CD4-positive, alpha-beta T cell treated with Interleukin-6 at 100 ng/mL for 8 hours (primary cell): ENCODE measurements at places on chromosomes 7 and 10.

GRCh38 chr7:229184-229964 is 37.0 kb downstream of the FAM20C start:
- no peak for DNase-seq

GRCh38 chr10:77941790-77942189 is 15.2 kb upstream of the DLG5 start:
- no peak for DNase-seq

GRCh38 chr7:118511146-118511545 is 286.6 kb downstream of the ANKRD7 start:
- DNase-seq: no peak

DNA sequence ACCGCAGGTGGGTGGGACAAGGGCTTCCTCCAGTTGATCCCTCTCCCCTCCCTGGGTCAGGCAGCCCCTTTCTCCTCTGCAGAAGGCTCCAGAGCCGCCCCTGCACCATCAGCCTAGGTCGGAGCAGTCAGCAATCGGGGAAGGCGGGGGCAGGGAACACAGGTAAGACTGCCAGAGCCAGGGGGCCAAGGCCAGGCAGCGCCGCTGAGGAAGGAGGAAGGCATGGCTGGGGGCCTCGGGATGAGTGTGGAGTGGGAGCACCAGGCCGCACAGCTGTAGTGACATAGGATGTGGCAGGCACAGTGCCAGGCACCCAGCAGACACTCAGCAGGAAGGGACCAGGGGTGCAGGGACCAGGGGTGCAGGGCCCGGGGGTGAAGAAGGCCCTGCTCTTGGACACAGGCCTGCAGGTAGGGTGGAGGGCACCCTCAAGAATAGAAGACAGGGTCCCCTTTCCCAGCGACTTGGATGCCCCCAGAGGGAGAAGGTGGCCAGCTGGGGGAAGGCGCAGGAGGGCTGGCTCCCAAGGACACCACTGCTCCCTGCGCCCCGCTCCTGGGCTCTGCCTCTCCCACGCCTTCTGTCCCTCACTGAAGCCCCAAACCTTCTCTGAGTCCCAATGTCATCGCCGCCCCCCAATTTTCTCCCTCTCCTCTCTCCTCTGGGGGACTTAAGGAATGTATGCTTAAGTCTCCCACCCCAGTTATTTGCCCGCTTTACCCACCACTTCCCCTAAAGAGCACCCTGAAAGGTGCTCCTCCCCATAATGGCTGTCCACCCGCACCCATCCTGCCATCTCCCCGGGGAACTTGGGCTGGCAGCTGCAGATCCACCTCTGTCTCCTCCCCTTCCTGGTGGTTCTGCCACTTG is 38.5 kb downstream of the CAMK2B start:
- DNase-seq: no peak

DNA sequence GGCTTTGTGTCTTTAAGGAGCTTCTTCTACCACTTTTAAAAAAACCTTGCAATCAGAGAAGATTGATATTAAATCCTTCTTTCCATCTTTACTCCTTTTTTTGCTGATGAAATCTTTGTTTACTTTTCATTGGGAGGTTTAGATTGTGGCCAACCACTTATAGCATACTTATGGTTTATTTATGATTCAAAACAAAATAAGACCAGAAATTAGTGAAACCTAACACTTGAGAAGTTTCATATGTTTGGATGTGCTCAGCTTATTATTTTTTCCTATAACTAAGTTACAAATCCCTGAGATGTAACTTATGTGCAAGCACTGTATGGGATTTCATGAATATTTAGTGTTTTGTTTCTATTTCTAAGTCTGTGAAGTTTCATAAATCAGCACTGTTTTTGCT is 13.5 kb upstream of the PRPS1L1 start:
- no peak for DNase-seq

- DNase-seq: no peak
Observed at GRCh38 chr7:120404042-120404441, 131.1 kb downstream of the KCND2 start.

GRCh38 chr10:133135116-133135465 is 24.9 kb upstream of the KNDC1 start:
- no peak for DNase-seq

- DNase-seq: no peak
Observed at GRCh38 chr7:45718464-45719330, 144.5 kb downstream of the ADCY1 start.

GRCh38 chr10:59268460-59268859 is 92.0 kb downstream of the PHYHIPL start:
- no peak for DNase-seq

DNA sequence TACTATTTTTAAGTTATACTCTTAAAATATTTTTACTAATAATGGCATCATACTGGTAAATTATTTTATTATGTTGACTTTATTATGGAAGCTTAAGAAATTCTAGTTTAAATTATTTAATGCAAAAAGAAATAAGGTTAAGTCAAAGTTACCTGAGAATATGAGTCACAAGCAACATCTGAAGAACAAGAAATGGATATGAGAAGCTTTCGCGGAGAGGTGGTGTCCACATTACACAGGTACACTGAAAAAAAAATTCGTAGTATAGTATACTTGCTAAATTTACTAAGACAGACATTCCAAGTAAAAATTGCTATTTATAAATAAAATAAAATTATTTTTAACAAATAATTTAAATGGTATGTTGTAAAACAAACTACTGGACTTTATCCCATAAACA is 143.8 kb downstream of the AVL9 start:
- no peak for DNase-seq

GRCh38 chr7:92276460-92276864 is 30.7 kb downstream of the ANKIB1 start:
- no peak for DNase-seq

DNA sequence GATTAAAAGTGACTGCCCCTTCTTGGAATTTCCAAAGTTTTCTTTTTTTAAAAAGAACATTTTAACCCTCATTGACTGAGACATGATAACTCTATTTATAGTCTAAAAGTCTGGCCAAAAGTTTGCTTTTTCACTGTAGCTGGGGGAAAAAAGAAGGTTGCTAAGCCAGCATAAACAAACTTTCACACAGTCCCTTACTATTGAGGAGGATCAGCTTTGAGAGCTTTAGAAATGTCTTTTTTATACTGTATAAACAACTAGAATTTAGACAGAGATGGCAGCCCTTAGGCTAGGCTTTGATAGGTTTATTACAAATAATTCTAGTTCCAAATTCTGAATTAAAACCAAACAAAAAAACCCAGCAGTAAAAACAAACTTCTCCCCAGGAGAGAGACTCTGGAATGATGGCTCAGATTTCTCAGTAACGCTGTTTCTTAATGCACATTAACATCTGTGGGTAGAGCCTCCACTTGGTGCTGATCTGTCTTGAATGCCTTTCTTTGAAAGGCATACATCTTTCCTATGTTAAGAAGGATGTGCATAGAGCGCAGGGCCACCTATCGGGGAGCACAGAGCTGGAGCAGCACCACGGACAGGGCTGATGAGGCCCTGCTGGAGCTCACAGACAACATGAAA is 100.9 kb upstream of the PDLIM1 start:
- DNase-seq: no peak

DNA sequence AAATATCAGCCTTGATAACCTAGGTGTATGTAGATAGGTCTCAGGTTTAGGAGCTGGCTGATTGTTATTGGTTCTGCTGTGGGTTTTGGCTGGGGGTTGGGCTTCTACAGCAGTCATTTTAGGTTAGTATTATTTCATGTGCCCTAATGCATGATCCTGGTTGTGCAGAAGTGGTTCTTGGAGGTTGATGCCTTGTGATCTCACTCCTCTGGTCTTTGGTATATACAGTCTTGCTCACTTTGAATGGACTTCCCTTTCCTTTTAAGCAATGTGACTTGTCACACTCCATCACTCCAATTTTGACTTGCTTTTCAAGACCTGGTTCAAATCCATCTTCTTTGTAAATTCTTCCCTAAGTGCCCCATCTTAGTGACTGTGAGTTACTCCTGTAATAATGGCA is 188.9 kb downstream of the LRMDA start:
- no peak for DNase-seq

GRCh38 chr7:67870396-67870795 is 873.8 kb downstream of the TYW1 start:
- DNase-seq: no peak

DNA sequence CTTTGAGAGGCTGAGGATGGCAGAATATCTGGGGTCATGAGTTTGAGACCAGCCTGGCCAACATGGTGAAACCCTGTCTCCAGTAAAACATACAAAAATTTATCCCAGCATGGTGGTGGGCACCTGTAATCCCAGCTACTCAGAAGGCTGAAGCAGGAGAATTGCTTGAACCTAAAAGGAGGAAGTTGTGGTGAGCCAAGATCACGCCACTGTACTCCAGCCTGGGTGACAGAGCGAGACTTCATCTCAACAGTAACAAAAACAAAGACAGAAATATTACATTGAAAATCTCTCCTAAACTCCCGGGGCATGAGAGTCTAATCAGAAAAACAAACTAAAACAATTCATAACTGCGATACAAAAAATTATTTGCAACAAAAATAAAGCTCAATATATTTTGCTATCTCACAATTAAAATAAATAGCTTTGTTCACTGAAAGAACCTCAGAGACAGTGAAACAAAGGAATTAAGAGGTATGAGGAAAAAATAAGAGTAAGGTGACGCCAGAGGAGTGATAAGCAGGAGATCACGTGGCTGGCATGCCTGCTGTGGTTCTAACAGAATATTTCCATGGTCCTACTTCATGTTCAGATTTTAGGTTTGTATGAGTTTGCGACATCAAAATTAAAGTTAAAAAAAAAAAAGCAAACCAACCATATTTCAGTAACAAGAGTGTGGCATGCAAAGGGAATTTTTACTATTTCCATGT is 527.7 kb upstream of the POM121L12 start:
- DNase-seq: no peak

GRCh38 chr10:70747192-70747965 is 37.8 kb downstream of the TBATA start:
- DNase-seq: no peak

- peak; percentile 55 for DNase-seq
Observed at GRCh38 chr7:140673063-140673773, 473 bp downstream of the ADCK2 start.

DNA sequence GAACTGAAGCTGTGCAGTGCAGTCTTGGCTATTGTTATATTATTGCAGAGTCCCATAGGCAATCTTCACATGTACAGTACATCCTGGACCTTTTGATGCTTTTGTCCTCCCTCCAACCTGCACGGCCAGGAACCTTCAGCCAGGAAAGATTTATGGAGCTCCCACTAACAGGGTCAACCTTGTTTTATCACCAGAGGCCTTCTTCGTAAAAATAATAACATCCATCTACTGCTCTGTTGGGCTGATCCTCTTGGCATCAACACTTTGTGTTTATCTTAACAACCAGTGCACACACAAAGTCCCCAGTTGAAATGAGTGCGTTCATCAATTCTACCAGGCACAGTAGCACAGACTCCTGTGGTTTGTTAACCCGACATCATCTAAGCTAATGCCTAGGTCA is 72.4 kb downstream of the AGMO start:
- DNase-seq: no peak

GRCh38 chr7:72176875-72177274 is 235.3 kb downstream of the CALN1 start:
- DNase-seq: no peak

DNA sequence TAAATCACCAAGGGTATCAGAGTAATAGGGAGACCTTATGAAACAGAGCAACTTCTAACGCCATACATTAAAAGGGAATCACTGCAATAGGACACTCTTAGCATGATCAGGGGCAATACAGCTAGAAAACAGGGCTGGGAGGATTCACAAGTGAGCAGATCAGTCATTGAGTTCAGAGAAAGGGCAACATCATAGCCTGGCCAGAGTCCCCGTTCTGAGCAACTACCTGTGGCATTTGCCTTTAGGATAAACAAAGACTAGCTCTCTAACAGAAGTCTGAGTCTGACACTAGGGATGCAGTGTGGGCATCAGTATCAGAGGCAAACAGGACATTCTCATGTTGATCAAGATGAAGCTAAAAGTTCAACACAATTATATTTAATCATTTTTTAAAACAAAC is 297.9 kb downstream of the DGKB start:
- no peak for DNase-seq

DNA sequence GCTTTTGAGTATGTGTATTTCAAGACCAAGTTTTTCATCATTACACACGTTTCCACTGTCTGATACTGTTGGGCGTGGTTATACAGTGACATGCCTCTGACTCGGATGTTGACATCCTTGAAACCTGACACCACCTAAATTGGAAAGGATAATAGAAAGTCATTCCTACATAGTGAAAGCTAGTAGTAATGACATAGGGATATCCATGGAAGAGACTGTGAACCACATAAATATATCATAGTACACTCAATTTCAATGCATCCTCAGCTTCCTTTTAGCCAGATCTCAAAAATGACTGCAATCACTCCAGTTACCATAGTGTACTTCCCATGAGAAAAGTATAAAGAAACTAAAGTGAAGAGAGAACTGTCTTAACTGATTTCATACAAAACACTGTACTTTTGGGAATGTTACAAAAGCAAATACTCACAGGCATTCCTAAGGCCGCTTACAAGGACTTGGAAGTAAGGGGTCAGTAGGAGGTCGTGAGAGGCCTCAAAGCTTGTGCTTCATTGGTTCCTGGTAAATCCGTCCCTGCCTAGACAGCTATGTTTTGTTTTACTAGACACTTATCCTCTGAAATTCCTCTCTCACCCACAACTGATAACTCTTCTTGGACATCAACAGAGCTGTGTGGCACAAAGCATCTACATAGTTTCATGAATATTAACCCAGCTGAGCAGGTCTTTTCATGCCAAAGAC is 71.8 kb upstream of the VWDE start:
- DNase-seq: no peak

GRCh38 chr7:139426258-139427028 is 57.0 kb downstream of the KLRG2 start:
- no peak for DNase-seq

DNA sequence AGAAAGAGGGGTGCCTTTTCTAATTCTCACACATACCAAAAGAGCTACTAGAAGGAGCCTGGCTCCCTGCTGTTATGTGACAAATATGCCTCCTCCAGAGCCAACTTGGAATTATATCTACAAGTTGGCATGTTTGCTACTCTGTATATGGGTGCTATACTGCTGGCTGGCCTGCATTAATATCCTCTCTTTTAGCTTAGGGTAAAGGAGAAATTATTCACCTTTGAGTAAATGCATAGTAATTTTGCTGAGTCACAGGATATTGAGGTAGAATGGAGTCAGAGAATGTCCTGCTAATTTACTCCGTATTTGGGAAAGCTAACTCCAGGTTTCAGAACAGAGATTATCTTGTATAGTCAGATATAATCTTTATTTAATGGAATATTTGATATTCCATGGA is 24.2 kb upstream of the LIPN start:
- no peak for DNase-seq

DNA sequence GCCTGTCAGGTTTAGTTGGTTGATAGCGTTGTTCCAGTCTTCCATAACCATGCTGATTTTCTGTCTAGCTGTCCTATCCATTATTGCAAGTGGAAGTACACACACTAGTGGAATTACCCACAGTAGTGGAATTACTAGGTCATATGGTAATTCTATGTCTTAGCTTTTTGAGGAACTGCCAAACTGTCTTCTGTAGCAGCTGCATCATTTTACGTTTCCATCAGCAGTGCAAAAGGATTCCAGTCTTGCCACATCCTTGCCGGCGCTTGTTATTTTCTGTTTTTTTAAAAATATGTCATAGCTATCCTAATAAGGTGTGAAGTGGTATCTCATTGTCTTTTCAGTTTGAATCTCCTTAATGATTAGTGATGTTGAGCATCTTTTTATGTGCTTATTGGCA is 17.2 kb upstream of the RHBDD2 start:
- no peak for DNase-seq

GRCh38 chr10:53453196-53453595 is 680.6 kb upstream of the MBL2 start:
- no peak for DNase-seq
